ENCODE measurements at places on chromosomes 6 and 20.
A peak's percentile ranks its signal among the peaks of the same experiment; 100 is the strongest.

GRCh38 chr6:138105880-138106664, 1.1 kb downstream of the PERP start:
- DNase-seq, result no peak

- no peak for DNase-seq
These were observed 226.8 kb downstream of the TMEM242 start for GRCh38 chr6:157096522-157096921.

- no peak for DNase-seq
These were observed 126.7 kb downstream of the IRF4 start for GRCh38 chr6:518218-518617.

GRCh38 chr6:97437087-97437486, 154.1 kb upstream of the MMS22L start:
- DNase-seq, result peak; percentile 55

GRCh38 chr6:159094444-159095252, 49.9 kb upstream of the TAGAP start:
- DNase-seq, result peak; percentile 6
